ENCODE measurements at places on chromosomes 1 and 21.

DNA sequence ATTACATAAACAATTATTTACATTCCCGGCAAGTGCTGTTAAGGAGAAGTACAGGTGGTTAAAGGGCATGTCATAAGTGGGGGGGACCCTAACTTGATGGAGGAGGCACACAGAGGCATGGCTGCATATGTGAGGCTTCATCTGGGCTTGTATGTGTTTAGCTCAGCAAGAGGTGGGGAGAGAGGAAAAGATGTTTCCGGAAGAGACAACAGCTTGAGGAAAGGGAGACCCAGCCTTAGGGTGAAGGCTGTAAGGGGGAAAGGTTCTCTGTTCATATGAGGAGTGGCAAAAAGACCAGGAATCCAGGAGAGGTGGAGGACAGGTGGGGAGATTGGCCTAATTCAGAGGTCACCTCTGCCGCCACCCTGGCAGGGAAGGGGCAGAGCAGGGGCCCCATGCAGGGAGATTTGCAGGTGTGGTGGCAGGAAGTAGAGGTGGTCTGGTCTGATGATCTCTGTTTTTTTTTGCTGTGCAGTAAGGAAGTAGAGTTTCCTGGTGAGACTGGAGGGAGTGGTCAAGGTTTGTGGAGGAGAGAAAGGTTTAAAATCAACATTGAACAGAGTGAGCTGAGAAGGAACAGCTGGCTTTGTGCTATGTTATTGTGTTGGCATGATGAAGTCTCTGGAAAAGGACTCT is 9.0 kb downstream of the TRAF5 start:
- DNase-seq = peak; percentile 89

GRCh38 chr21:42850866-42851391 is 28.4 kb downstream of the WDR4 start:
- DNase-seq = no peak

- DNase-seq = no peak
Measured at GRCh38 chr1:56423716-56424115, 155.6 kb downstream of the PLPP3 start.

- DNase-seq = no peak
Measured at GRCh38 chr1:209172286-209172685, 411.2 kb upstream of the CAMK1G start.

- DNase-seq = peak; percentile 13
Measured at GRCh38 chr1:64745986-64746940, 1.4 kb downstream of the RAVER2 start.

- DNase-seq = no peak
Measured at GRCh38 chr1:8378178-8378577, 60.3 kb downstream of the SLC45A1 start.

GRCh38 chr21:40255518-40256444 is 388.5 kb downstream of the PCP4 start:
- no peak for DNase-seq

- DNase-seq = no peak
Measured at GRCh38 chr1:5938101-5938646, 54.1 kb downstream of the NPHP4 start.

DNA sequence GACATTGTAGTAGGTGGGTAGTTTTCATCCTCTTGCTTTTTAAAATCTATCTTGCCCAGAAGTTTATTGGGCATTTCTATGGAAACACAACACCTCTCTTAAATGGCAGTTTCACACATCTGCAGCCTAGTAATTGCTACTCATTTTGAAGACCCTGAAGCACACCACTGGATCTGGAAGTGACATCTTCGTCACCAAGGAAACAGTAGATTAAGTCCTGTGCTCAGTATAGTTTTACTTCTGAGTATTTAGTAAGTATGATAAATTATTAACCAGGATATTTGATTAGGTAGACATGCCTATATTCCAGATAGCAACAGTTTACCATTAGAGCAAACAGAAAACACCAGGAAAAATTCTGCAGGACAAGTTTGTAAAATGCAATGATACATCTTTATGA is 48.7 kb downstream of the UCK2 start:
- DNase-seq = no peak

- no peak for DNase-seq
Measured at GRCh38 chr21:21415741-21416140, 417.5 kb downstream of the NCAM2 start.

- DNase-seq = no peak
Measured at GRCh38 chr1:92820551-92820950, 11.3 kb upstream of the RPL5 start.

DNA sequence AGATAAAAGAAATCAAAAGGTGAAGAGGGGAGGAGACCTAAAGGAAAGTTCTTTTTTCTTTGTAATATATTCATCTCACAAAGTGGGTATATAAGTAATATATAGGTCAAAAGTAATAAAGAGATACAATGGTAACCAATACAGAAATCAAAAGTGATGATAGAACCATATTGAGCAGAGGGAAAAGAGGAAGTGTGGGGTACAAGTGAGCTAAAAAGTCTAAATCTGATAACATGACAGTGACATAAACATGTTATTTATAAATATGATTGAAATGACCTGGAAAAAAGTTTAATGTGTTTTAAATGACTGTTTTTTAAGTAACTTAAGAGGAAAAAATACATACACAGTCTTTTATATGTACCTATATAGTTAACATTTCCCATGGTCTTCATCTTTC is 70.5 kb downstream of the MRPL39 start:
- no peak for DNase-seq

DNA sequence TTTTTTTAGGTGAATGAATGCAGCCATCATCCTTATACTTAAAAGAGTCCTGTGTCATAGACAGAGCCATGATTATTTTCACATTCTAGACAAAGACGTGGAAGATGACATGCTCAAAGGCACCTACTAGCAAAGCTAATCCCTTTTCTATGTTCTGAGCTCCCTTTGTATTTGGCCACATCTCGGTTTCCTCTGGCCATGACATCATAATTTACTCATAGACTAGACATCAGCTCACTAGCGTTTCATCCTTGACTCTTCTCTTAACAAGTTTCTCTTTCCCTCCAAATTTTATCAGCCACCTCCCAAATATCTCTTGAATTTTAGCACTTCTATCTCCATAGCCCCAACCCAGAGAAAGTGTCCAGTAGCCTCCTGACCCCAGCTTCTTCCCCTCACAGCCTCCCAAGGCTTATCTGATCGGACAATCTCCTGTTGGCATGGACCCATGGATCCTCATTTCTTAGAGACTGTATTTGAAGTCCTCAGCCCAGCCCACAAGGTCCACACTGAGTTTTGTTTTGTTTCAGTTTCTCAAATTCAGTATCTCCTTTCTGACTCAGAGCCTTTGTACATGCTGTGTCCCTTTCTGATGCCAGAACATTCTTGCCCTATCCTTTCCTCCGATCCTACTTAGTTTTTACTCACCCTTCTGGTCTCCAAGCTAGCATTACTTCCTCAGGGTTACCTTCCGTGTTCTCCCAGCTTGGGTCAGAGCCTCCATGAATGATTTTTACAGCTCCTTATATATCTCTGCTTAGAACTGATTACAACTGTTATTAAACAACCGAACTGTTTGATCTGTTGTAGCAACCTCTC is 33.0 kb upstream of the EPS8L3 start:
- no peak for DNase-seq

GRCh38 chr1:31811605-31812004 is 4.2 kb downstream of the SPOCD1 start:
- DNase-seq = no peak

DNA sequence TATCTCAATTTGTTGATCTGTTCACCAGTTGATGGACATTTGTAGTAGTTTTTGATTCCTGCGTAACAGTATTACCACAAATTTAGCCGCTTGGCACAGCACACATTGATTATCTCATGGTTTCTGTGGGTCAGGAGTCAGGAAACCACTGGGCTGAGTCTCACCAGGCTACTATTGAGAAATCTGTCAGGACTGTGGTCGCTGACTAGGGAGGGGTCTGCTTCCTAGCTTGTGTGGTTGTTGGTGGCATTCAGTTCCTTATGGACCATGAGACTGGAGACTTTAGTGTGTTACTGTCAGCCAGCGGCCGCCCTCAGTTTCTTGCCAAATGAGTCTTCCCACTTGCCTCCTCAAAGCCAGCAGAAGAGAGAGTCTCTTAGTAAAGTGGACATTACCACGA is 9.8 kb downstream of the PEX14 start:
- DNase-seq = no peak

DNA sequence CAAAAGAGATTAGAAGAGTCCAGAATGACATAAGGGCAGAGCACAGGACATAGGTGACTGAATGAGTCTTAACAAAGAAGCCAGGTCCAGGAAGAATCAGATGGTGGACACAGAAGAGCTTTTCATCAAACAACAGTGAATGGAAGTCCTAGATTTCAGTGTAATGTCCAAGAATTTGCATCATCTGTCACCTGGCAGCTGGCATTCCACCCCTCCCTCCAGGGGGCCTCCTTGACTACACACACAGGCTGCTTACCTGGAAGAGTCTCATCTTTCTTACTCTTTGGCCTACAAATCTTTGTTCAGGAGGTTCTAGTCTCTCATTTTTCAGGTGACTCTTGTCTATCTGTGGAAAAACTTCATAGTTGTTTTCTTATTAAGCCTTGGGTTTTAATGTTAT is 36.2 kb downstream of the GORAB start:
- DNase-seq = no peak

DNA sequence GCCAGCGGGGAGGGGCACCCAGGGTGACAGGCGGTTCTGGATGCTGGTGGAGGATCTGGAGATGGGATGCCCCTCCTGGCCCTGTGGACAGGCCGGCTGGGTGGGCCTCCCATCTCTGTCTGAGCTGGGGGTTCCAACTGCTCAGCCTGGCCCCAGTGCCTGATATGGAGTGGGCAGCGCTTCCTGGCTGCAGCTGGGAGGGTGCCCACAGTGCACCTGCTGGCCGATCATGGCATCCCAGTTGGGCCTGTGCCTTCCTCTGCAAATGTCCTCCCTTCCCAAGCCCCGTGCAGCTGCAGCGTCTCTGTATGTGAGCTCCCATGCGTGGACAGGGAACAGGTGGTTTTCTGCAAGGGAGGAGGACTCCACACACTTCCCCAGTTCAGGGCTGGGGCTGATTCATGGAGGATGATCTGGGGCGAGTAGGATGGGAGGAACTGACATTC is 2.1 kb downstream of the PFKL start:
- no peak for DNase-seq

DNA sequence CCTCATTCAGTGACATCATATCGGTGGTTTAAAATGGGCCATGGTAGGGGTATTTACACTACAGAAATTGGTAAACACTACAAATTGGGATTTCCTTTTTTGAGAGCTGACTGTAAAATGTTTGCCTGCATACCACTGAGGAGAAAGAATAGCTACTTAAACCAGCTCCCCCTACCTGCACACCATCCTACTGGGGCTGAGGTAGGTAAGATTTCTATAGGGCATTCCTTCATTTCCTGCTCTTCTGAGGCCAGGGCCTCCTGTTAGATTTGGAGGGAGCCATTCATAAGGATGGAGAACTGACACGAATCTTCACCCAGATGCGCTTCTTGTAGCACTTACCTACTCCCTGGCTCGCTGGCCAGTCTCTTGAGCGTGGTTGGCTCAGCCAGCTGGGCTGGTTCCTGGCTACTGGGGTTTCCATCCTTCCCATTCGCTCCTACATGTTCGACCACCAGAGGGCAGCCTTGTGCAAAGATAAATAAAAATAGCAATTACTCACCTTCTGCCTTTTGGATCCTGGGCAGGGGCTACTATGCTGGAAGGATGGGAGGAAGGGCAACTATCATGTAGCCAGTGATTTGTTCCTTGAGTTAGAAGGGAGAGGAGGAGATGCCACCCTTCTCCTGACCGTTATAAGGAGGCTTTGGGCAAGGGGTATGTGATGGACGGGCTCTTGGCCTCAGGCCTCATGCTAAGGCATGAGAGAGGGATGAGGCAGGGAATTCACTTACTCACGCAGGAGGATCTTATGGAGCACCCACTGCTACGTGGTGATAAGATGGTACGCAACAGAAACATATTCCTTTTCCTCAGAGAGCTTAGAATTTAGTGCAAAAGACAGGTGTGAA is 10.7 kb downstream of the OPTC start:
- peak; percentile 77 for DNase-seq
